ENCODE measurements at places on chromosomes 11 and 22.

- peaks cover 16% of the 10 kb centered on the region for H3K27me3 ChIP-seq
- peaks cover 14% of the 10 kb centered on the region for H3K36me3 ChIP-seq
- no peak overlapping the region for H3K27ac ChIP-seq
- H3K4me1 ChIP-seq: peaks cover 12% of the 10 kb centered on the region
- H3K4me3 ChIP-seq: peak overlapping the region; percentile 79
Observed at GRCh38 chr22:22507743-22508273, 734 bp downstream of the ZNF280B start.

- H3K36me3 ChIP-seq: no peaks in the 10 kb centered on the region
- no peak for DNase-seq
- H3K27ac ChIP-seq: no peak overlapping the region
- no peaks in the 10 kb centered on the region for H3K27me3 ChIP-seq
- no peak overlapping the region for H3K4me3 ChIP-seq
Observed at GRCh38 chr22:42318967-42319366, 48.5 kb upstream of the TCF20 start.

DNA sequence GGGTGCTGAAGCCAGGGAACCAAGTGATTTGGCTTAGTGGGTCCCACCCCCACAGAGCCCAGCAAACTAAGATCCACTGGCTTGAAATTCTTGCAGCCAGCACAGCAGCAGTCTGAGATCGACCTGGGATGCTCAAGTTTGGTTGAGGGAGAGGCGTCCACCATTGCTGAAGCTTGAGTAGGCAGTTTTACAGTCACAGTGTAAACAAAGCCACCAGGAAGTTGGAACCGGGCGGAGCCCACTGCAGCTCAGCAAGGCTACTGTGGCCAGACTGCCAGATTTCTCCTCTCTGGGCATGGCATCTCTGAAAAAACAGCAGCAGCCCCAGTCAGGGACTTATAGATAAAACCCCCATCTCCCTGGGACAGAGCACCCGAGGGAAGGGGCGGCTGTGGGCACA is 424.1 kb upstream of the TENM4 start:
- H3K4me3 ChIP-seq: no peak overlapping the region
- no peak for DNase-seq
- H3K4me1 ChIP-seq: no peaks in the 10 kb centered on the region
- H3K27me3 ChIP-seq: no peaks in the 10 kb centered on the region

- H3K4me1 ChIP-seq: peaks cover 5% of the 10 kb centered on the region
- H3K4me3 ChIP-seq: no peak overlapping the region
- no peak overlapping the region for H3K27ac ChIP-seq
Observed at GRCh38 chr11:69541501-69542313, 60.2 kb downstream of the LINC01488 start.

- no peak for DNase-seq
- no peaks in the 10 kb centered on the region for H3K36me3 ChIP-seq
- peaks cover 13% of the 10 kb centered on the region for H3K27me3 ChIP-seq
- H3K4me1 ChIP-seq: peaks cover 2% of the 10 kb centered on the region
- no peak overlapping the region for H3K27ac ChIP-seq
Observed at GRCh38 chr11:34256626-34257025, 101.2 kb downstream of the ABTB2 start.

GRCh38 chr22:39448205-39449054 is 8.4 kb upstream of the MGAT3 start:
- peaks cover 66% of the 10 kb centered on the region for H3K4me1 ChIP-seq
- no peak for DNase-seq
- no peaks in the 10 kb centered on the region for H3K27me3 ChIP-seq
- H3K4me3 ChIP-seq: peak overlapping the region; percentile 91
- peak overlapping the region; percentile 99 for H3K27ac ChIP-seq
